ENCODE measurements at places on chromosomes 5 and 9.

- no peak for DNase-seq
Measured at GRCh38 chr9:73093740-73094379, 57.8 kb upstream of the ANXA1 start.

- DNase-seq: no peak
Measured at GRCh38 chr5:54148067-54148845, 162.1 kb downstream of the ARL15 start.

- DNase-seq: no peak
Measured at GRCh38 chr9:21985964-21986667, 8.1 kb downstream of the CDKN2A start.

GRCh38 chr5:43711496-43711895 lies 108.5 kb downstream of the NNT start:
- DNase-seq: no peak

- DNase-seq: peak; percentile 27
Measured at GRCh38 chr5:137622850-137623249, 113.0 kb downstream of the KLHL3 start.

- no peak for DNase-seq
Measured at GRCh38 chr5:144960296-144960695, 789.6 kb downstream of the KCTD16 start.

DNA sequence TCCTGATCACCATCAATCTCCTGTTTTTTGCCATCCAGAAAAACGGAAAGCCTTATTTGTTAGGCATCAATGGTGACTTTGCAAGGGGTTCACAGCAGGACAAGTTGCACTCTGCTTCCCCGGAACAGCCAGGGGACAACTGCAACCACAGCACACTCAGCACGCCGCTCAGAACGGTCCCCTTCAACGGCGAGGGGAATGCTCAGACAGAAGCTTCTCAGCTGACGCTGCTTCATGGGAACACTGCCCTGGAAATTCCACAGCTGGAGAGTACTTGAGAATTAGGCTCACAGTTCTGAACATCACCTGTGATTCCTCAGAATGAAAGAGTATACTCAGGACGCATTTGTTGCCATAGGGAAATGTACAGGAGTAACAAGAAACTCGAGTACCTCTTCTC lies 40.1 kb upstream of the PLPP6 start:
- DNase-seq: no peak

DNA sequence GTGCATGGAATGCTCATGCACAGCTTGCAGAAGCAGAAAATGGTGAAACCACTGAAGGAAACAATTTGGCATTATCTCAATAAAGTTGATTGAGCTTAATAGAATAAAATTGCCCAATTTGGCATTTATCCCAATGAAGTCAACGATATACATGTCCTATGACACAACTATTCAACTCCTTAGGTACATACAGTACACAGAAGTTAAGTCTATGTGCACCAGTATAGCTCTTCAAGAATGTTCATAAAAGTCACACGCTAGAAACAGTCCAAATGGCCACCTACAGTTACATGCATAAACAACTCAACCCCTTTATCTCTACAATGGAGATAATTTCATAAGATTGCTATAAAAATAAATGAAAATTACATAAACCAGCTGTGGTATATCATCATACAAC lies 184.5 kb downstream of the DENND1A start:
- no peak for DNase-seq

GRCh38 chr5:88269222-88269771 lies 652 bp upstream of the TMEM161B start:
- DNase-seq: no peak

DNA sequence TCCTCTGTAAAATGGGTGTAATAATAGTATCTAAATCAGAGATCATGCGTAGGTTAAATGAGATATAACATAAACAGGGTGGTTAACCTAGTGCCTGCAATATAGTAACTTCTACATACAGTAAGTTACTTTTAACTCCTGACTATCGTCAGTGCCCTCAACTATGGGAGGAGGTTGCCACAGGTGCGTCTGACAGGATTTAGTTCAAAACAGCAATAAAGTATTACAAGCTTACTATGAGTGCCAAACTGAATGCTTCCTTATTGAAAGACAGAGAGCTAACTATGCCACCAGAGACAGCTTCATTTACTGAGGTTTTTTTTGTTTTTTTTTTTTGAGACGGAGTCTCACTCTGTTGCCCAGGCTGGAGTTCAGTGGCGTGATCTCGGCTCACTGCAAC lies 209.0 kb downstream of the ADAMTSL1 start:
- no peak for DNase-seq

GRCh38 chr9:70147651-70148050 lies 104.0 kb downstream of the MAMDC2 start:
- no peak for DNase-seq

GRCh38 chr9:128892221-128892921 lies 10.4 kb downstream of the LRRC8A start:
- DNase-seq: peak; percentile 33

- DNase-seq: no peak
Measured at GRCh38 chr5:110908848-110909247, 162.7 kb upstream of the TSLP start.

DNA sequence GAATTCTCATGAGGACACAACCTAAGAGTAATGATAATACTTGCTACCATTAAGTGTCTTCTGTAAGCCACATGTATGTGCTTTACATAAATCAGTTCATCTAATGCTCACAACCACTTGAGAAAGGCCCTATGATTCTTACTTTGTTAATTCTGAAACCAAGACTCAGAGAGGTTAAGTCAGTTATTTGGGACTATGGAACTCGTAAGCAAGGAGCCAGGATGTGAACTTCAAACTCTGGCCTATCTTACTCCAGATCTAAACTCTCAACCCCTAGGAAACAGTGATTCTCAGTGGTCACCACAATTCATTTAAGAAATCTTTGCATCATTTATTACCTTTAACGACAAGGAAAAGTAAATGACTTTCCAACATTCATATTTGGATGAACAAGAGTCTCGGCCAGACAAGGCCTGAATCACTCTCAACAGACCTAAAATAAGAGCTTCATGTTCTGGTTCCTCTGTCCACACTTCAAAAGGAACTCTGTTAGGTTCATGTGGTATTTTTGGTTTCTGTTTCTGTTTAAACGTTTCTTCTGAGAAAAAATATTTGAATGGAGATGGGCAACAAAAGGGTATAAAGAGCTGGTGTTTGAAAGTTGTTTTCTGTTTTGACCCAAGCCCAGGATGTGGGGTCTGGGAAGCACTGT lies 104.8 kb downstream of the LPAR1 start:
- no peak for DNase-seq

GRCh38 chr9:127783111-127784008 lies 2.5 kb upstream of the CDK9 start:
- peak; percentile 82 for DNase-seq

DNA sequence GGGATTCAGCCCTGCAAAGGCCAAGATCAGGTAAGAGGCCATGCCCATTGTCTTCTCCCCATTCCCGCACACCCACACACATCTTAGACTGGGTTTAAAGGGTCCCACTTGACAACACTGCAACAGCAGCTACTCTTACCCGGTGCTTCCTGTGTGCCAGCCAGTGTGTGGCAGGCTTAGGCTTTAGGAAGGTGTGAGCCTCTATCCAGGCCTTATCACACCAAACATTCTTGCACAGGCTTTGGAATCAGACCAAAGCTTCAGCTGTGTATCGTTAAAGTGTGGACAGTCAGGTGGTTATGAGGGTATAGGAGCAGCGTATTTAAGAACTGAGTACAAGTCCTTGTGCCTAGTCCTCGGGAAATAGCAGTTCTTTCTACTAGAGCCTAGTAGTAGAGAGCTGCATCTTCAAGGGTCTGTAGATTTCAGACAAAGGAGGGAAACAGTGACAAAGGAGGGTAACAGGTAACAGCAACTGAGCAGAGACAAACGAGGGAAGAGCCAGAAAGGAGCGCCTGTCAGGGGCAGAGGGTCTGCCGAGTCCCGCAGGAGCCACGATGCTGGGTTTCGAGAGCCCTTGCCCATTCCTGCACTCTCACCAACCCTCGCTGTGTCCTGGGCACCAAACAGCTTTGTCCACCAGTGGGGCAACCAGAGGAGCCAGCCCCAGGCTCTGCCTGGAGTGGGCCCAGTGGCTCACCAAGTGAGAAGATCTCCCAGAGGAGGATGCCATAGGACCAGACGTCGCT lies 30.9 kb downstream of the CSF1R start:
- DNase-seq: no peak

DNA sequence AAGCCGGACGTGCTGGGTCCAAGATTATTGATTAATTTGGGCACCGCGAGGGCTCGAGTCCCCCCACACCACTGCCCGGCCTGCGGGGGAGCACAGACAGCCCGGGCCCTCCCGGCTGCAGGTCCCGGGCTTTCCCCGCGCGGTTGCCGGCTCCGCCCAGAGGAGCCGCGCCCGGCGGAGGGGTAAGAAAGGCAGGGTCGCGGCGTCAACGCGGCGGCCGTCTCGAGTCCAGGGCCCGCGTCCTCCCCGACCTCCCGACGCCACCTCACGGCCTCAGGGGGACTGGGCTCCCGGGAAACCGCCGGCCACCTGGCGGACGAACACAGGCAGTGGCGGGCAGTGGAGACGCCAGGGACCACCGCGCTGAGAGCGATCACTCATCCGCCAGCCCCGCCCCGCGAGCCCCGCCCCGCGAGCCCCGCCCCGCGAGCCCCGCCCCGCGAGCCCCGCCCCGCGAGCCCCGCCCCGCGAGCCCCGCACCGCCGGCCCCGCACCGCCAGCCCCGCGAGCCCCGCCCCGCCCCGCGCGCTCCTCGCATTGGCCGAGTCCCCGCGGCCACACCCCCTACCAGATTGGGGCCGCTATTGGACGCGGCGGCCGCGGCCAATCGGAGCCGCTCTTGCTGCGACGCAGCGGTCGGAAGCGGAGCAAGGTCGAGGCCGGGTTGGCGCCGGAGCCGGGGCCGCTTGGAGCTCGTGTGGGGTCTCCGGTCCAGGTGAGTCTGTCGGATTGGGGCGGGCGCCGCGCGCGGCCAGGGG lies at the start of gene MRPL41:
MRPL41 (plus strand) TSS at position 616 of the 758 bp plus-strand sequence. CDS start 203 bp downstream, outside the sequence.
- peak; percentile 89 for DNase-seq

DNA sequence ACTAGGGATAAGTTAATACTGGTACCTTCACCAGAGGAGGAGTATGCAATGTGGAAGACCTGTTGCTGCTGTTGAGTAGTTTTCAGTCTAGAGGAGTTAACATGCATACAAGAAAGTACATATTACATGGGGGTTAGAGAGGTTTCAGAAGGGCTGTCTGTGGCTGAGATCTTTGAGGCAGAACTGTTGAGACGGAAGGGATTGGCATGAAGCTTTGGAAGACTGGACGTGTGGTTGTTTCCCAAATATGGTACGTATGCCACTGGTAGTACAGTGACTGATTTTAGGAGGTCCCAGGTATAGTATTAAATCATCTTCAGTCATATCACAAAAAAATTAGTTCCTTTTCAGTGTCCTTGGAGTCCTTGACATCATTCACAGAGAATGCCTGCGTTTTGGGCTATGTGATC lies 17.6 kb downstream of the TNFAIP8 start:
- no peak for DNase-seq

GRCh38 chr9:105296877-105297287 lies 52.4 kb downstream of the SLC44A1 start:
- no peak for DNase-seq

GRCh38 chr5:170783498-170784247 lies at the start of gene GABRP:
GABRP (plus strand) TSS chr5:170783725; CDS start chr5:170788616, 4,891 bp downstream.
- DNase-seq: no peak

DNA sequence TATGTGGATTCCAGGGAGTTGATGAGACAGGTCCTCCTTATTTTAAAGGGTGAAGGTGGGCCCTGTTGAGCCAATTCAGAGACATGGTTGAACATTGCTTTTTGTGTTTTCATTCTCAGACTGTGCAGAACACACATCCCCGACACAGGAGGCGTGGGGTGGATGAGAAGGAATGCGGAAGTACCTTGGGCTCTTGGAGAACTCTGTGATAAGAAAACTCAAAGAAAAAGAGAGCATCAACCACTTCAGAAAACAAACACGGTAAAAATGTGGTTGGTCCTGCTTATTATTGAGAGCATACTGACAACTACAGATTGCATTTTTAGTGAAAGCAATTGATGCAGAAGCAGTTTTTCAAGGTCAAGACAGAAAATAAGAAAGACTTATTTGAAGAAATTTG lies 659.8 kb downstream of the IRX1 start:
- DNase-seq: no peak

DNA sequence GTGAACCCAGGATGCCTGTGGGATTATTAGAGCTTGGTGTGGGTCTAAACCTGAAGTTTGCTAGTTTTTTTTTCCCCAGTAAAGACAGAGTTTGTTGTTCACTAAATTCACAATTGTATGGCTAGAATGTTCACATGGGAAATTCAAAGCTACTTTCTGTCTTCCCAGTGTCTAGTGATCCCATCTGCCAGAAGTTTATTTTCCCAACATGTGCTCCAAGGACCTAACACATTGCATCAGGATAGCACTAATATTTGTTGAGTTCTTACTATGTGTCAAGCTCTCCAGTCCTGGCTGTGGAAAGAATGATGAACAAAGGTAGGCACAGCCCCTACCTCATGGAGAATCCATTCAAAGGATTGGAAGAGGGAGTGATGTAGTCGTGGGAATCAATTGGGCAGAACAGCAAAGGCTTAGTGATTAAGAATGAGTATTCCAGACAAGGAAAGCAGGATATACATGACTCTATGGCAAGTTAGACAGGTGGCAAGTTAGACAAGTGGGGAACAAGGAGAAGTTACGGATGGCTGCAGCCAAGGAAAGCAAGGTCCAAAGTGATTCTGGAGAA lies 521.5 kb upstream of the WWC1 start:
- no peak for DNase-seq

DNA sequence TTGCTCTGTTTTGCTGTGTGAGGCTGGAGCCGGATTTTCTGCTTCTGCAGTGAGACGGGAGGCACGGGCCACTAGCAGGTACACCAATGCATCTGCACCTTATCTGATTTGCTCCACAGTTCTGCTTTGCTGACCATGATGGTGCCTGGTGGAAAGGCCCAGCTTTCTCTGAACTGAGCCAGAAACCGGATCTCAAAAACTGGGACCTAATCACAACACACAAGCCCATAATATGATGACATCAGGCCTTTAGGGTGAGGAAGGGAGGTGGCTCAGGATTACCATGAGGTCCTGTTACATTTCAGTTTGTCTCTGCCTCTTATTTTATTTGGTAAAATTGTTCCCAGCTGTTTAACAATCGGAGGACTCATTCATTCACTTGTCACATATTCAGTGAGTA lies 49.8 kb downstream of the FGF1 start:
- no peak for DNase-seq
